Upper lobe of left lung (tissue), 6 donors: ENCODE measurements at places on chromosomes 4 and X. TPM values are rescaled to one million over a fixed set of nuclear protein-coding genes. Genes with fewer than 3 reads are reported as not detected.

The TMEM255A gene
- total RNA-seq: 3.3 TPM

The GASK1B gene
- total RNA-seq: 25.9 TPM

The DUSP9 gene
- 0.14 TPM for total RNA-seq

The KLHL4 gene
- 0.92 TPM for total RNA-seq

The AADAT gene
- total RNA-seq: 4.8 TPM

The TLR8 gene
- total RNA-seq: 24.5 TPM

The C4orf54 gene
- total RNA-seq: not detected

The MAOA gene
- 270 TPM for total RNA-seq

The SPANXA1 gene
- not detected for total RNA-seq

The S100G gene
- not detected for total RNA-seq

The SMARCA1 gene
- 44.7 TPM for total RNA-seq
